ENCODE measurements at places on chromosomes 12 and 14. TPM values are rescaled to one million over a fixed set of nuclear protein-coding genes. Genes with fewer than 3 reads are reported as not detected.

The CISTR gene
- not detected for total RNA-seq

The UBE3B gene
- total RNA-seq, result 28.2 TPM

The EPS8 gene
- 71.0 TPM for total RNA-seq

The PCNX4 gene
- 64.9 TPM for total RNA-seq

The OR6C4 gene
- total RNA-seq, result not detected

The MIP gene
- not detected for total RNA-seq

The HPD gene
- not detected for total RNA-seq

The OVCH1 gene
- 0.30 TPM for total RNA-seq

The WNT5B gene
- 22.7 TPM for total RNA-seq
